Breast epithelium (tissue), 4 donors: ENCODE measurements at places on chromosomes 1 and 21.

- no peaks in the 10 kb centered on the region for H3K4me1 ChIP-seq
- H3K36me3 ChIP-seq = no peaks in the 10 kb centered on the region
- no peak overlapping the region for H3K4me3 ChIP-seq
- no peaks in the 10 kb centered on the region for H3K27me3 ChIP-seq
Observed at GRCh38 chr1:58999676-59000075, 215.8 kb upstream of the JUN start.

GRCh38 chr1:91557039-91557690, 56.5 kb downstream of the CDC7 start:
- H3K4me3 ChIP-seq = no peak overlapping the region
- peak; percentile 86 for DNase-seq
- no peaks in the 10 kb centered on the region for H3K27me3 ChIP-seq
- peak overlapping the region; percentile 66 for H3K27ac ChIP-seq
- H3K36me3 ChIP-seq = no peaks in the 10 kb centered on the region
- H3K4me1 ChIP-seq = peaks cover 3% of the 10 kb centered on the region

GRCh38 chr1:54516249-54516920, 31.6 kb upstream of the ACOT11 start:
- no peak overlapping the region for H3K4me3 ChIP-seq
- H3K27ac ChIP-seq = no peak overlapping the region
- H3K27me3 ChIP-seq = no peaks in the 10 kb centered on the region
- H3K36me3 ChIP-seq = no peaks in the 10 kb centered on the region
- DNase-seq = no peak
- H3K4me1 ChIP-seq = no peaks in the 10 kb centered on the region

GRCh38 chr21:27812279-27812678, 845.4 kb upstream of the ADAMTS5 start:
- H3K4me3 ChIP-seq = no peak overlapping the region
- DNase-seq = no peak
- H3K27me3 ChIP-seq = no peaks in the 10 kb centered on the region

GRCh38 chr1:6424619-6425593, at the start of gene ESPN:
Gene ESPN (plus strand): TSS chr1:6424776. CDS start chr1:6424956, 180 bp downstream.
- DNase-seq = no peak
- H3K4me1 ChIP-seq = peaks cover 10% of the 10 kb centered on the region
- H3K27me3 ChIP-seq = peaks cover 38% of the 10 kb centered on the region
- H3K36me3 ChIP-seq = no peaks in the 10 kb centered on the region
- peak within 1 kb of the TSS; percentile 46 for H3K4me3 ChIP-seq

DNA sequence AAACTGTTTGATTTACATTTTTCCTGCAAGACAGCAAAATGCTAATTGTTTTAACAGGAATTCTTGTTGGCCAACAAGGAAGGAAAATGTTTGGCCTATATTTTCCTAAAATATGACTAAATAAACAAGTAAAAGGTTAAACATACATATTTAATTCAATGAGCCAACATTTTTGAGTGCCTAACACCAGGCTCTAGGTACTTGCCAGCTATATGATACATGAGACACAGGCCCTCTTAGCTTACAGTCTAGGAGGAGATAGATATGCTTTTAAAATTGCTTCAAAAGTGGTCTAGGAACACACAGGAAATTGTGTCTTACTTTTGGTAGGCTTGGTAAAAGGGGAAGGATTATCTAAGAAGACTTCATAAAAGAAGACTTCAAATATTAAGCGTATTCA, 50.9 kb downstream of the PIGK start:
- H3K4me1 ChIP-seq = no peaks in the 10 kb centered on the region
- no peak for DNase-seq
- H3K27me3 ChIP-seq = no peaks in the 10 kb centered on the region
- H3K4me3 ChIP-seq = no peak overlapping the region
- no peaks in the 10 kb centered on the region for H3K36me3 ChIP-seq

DNA sequence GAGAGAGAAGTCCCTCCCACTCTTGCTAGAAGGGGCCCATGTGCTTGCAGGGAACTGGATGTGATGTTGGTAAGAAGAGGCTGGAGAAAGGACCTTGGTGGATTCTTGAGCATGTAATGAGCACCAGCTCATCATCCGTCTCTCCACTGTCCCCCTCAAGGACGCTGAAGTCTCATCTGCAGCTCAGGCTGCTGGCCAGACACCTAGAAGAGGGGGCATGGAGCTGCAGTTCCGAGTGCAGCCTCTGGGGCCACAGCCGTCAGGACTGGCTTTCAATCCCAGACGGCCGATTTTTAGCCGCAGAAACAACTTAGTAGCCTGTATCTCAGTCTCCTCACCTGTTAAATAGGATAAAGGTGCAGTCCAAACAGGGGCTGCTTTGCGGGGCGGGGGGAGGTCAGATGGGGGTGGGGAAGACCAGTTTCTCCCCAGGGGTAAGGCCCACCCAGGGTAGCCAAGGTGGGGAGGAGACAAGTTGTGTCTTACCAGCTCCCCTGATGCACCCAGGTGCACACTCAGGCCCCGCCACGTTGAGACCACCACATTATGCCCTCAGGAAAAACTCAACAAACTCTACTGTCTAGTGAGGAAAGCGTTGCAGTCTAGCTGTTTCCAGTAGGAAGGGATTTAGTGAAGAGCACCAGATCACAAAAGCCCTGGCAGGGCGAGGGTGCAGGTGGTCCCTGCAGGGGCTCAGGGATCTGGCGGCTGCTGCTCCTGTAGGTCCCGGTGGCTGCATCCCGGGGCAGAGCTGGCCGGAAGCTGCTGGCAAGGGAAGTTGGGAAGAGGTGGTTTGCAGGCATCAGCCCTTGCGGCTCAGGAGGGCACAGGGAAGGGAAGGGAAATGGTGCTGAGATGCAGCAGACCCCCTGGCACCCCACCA, 29.5 kb downstream of the LDLRAP1 start:
- H3K27me3 ChIP-seq = no peaks in the 10 kb centered on the region
- peak overlapping the region; percentile 12 for H3K27ac ChIP-seq
- DNase-seq = no peak
- peak overlapping the region; percentile 51 for H3K4me3 ChIP-seq
- peaks cover 13% of the 10 kb centered on the region for H3K4me1 ChIP-seq

DNA sequence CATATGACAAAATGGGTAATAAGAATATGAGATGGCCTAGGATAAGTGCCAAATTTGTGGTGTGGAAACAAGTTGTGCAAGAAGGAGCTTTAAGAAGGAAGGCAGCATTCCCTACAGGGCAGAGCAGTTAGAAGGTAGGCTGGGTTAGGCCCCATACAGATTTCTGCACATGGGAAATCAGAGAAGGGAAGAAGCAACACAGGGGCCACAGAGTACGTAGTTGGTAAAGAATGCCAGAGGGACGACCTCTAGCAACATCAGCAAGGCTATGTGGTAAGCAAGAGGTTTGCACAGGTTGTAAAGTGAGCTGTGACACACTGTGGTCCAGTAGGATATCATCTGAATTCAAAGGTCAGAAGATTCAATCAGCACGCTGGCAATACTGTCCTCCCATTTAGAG, 765.6 kb upstream of the B3GALT2 start:
- no peaks in the 10 kb centered on the region for H3K27me3 ChIP-seq
- H3K4me1 ChIP-seq = no peaks in the 10 kb centered on the region
- no peak overlapping the region for H3K4me3 ChIP-seq
- no peak for DNase-seq
- no peaks in the 10 kb centered on the region for H3K36me3 ChIP-seq
- no peak overlapping the region for H3K27ac ChIP-seq

- H3K4me3 ChIP-seq = no peak overlapping the region
- H3K27ac ChIP-seq = no peak overlapping the region
- no peak for DNase-seq
Observed at GRCh38 chr1:236869911-236870310, 74.8 kb downstream of the MTR start.

DNA sequence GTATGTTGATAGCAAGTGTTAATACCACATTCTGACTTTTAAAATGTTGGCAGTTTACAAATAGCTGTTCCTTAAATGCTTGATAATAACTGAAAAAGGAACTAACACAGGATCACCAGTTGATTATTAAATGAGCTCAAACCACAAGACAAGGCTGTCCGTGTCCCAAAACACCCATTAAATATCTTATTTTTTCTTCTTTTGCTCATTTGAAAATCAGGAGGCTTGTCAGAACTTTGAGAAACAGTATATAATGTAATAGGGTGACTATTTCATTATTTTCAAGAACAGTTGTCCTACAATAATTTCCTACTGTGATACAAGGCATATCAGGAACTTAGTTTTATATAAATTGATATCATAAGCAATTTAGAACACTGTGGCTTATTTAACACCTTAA, 2.7 kb downstream of the CDKN2C start:
- H3K4me1 ChIP-seq = no peaks in the 10 kb centered on the region
- no peak for DNase-seq
- no peaks in the 10 kb centered on the region for H3K36me3 ChIP-seq
- H3K4me3 ChIP-seq = peak overlapping the region; percentile 49
- H3K27me3 ChIP-seq = peaks cover 4% of the 10 kb centered on the region

DNA sequence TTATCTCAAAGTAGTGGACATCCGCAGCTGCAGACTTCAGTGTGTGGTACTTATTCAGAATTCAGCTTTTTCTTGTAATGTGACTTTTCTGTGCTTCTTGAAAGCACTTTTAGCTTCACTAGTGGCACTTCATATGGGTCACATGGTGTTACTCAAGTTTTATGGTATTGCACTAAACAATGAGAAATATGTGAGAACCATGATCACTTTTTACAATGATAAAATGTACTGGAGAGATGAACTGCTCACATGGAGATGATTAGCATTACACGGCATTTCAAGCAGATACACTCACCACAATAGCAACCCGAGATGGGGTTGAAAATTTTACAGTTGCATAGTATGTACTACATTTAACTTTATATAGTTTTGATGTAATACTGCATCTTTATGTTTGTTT, 40.1 kb upstream of the GPR52 start:
- H3K27ac ChIP-seq = no peak overlapping the region
- no peak for DNase-seq
- no peaks in the 10 kb centered on the region for H3K27me3 ChIP-seq
- H3K4me3 ChIP-seq = no peak overlapping the region
- H3K36me3 ChIP-seq = no peaks in the 10 kb centered on the region
- H3K4me1 ChIP-seq = no peaks in the 10 kb centered on the region

DNA sequence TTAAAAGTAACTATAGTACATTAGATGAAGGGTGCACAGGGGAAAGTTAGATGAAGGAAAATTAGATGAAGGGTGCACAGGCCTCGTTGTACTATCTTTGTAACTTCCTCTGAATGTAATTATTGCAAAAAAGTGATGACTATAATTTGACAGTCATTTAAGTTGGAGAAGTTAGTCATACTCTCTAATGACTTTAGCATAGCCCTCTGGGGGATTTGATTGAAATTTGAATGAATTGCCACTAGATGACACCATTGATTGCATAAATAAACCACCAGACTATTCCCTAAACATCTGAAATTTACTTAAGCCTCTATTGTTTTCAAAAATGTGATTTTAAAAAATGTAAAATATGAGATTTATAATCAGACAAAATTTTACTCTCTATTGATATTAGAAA, 102.6 kb downstream of the TPR start:
- DNase-seq = no peak
- H3K4me3 ChIP-seq = no peak overlapping the region
- H3K36me3 ChIP-seq = no peaks in the 10 kb centered on the region
- H3K27me3 ChIP-seq = no peaks in the 10 kb centered on the region
- no peaks in the 10 kb centered on the region for H3K4me1 ChIP-seq
- no peak overlapping the region for H3K27ac ChIP-seq

DNA sequence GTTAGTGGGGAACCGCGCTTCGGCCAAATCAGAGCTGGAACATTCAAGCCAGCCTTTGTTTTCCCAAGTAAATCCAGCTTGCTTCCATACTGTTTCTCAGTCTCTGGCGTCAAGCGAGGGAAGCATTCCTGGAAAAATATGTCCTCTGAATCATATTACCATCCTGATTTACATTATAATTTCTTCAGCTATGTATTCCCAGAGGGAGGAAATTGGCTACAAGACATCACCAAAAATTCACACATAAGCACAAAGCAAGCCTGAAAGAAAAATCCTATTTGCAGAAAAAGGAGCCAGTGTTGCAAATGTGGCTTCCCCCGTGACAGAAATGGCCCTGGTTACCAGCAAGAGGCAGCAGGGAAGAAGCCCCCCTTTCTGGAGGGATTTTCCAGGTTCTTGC, 233.3 kb downstream of the KCNJ6 start:
- H3K27ac ChIP-seq = no peak overlapping the region
- H3K4me1 ChIP-seq = no peaks in the 10 kb centered on the region
- DNase-seq = no peak
- no peak overlapping the region for H3K4me3 ChIP-seq
- no peaks in the 10 kb centered on the region for H3K36me3 ChIP-seq

DNA sequence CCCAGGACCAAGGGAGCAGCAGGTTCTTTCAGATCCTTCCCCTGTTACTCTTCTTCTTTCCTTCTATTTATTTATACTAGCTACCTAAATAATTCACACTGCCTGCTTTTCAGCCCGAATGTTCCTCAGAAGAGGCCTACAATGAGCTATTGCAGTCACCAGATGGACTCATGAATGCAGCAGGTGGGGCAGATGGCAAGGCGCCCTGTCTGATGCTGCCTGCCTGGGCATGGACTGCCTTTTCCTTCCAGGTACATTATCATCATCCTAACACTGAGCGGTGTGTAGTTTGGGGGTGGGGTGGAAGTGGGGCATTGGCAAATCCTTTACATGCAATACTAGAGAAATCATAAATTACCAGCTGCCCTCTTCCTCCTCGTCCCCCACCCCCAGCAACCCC, 17.6 kb downstream of the ESRRG start:
- H3K4me3 ChIP-seq = no peak overlapping the region
- H3K27me3 ChIP-seq = no peaks in the 10 kb centered on the region
- H3K27ac ChIP-seq = no peak overlapping the region
- DNase-seq = no peak
- H3K4me1 ChIP-seq = no peaks in the 10 kb centered on the region
- H3K36me3 ChIP-seq = no peaks in the 10 kb centered on the region

DNA sequence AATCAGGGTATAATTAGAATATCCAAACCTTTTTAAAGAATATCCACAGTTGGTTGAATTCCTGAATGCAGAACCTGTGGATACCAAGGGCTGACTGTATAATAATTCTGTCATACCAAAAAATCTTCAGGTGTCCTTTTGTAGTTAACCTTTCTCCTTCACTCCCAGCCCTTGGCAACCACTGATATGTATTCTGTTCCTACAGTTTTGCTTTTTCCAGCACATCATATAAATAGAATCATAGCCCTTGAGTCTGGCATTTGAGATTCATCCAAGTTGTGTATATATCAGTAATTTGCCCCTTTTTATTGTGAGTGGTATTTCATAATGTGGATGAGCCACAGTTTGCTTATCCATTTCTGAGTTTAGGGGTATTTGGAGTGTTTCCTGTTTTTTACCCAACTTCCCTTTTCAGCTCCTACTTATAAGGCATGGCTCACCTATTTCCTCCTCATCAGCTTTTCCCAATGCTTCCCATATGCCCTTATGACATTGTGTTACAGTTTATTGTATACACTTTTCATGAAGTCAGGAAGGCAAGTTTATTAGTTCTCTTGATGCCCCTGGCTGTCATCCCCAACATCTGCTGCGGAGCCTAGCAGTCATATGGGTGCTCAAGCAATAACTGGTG, 35.0 kb upstream of the AGO1 start:
- H3K4me3 ChIP-seq = no peak overlapping the region
- H3K27ac ChIP-seq = no peak overlapping the region
- peaks cover 4% of the 10 kb centered on the region for H3K4me1 ChIP-seq
- H3K36me3 ChIP-seq = peaks cover 3% of the 10 kb centered on the region
